ENCODE measurements at places on chromosomes 5 and 9.

- no peak for DNase-seq
Measured at GRCh38 chr9:94976077-94976476, 249.6 kb downstream of the AOPEP start.

DNA sequence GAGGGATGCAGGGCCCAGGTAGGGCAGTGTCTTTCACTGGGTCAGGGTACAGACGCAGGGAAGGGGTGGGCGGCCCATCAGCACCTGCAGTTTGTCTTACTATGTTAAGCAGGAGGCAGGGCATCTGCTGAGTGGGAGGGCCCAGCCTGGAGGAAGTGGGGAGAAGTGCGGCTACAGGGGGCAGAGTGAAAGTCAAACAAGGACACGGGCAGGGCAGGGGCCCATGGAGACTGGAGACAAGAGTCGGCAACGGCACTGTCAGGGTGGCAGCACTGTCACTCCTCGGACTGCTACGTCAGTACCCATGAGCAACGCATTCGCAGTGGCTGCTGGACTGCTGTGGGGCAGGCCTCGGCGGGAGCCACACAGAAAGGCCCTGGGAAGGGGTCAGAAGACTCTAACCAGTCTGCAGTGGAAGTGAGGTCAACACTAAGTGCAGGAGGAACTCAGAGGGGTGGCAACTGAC lies 19.7 kb downstream of the CAMSAP1 start:
- peak; percentile 57 for DNase-seq

DNA sequence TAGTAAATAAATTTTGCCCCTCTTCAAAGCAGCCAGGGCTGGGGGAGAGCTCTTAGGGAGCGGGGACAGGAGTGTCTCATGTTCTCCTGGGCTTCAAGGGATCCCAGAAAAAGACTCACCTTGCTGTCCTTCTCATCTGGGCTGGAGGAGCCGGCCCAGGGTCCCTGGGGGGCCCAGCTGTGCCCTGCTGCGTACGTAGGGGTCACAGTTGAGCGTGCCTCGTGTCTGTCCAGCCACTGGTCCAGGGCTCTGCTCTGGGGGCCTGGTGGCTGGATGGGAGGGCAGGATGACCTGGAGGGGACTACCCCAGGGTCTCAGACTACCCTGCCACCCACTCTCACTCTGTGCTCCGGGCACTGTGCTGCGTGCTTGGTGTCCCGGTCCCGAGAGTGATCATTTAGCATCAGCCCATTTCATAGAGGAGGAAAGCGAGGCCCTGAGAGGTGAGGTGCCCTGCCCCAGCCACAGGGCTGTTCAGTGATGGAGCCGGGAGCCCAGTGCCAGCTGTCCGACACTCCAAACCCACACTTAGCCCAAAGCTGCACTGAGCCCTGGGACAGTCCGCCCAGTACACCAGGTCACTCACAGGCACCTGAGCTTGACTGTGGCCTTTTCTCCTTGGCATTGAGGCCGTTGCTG lies 26.2 kb upstream of the TDRD7 start:
- no peak for DNase-seq

DNA sequence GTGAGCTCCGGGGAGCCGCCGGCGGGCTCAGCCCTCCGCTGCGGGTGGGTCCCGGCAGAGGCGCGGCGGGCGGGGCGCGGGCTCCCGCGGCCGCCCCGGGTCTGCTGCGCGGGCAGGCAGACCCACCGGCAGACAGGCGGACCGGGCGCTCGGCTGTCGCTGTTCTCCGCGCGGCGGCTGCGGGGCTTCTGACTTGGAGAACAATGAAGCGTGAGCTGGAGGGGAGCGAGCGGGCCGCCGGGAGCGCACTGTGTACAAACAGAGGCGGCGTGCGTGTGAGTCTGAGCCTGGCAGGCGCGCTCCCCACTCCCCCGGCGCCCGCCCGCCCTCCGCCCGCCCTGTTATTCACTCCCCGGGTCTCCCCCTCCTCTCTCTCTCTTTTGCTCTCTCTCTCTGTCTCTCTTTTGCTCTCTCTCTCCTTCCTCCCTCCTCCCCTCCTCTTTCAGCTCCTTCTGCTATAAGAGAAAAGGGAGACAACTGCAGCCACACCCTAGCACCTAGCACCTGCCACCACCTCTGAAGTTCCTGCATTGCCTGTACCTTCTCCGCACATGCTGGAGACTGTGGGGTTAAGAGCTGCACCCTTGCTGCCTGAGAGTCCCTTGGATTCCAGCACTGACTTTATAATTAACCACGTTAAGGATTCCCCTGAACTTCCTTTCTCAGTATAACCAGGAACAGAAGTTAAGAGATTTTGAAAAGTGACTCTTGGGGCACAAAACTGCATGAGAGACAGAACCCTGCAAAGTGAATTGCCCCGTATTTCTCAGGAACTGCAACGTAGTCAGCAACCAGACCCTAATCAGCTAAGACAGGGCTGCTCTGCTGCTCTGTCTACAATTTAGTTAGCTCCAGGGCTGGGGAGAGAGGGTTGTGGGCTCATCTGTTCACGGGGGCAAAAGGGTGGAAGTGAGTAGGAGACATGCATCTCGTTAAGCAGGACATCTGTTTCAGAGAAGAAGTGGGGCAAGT lies at the start of gene EDIL3:
EDIL3 (minus strand) TSS at position 277 of the 972 bp plus-strand sequence. CDS start 506 bp downstream, outside the sequence.
- no peak for DNase-seq

DNA sequence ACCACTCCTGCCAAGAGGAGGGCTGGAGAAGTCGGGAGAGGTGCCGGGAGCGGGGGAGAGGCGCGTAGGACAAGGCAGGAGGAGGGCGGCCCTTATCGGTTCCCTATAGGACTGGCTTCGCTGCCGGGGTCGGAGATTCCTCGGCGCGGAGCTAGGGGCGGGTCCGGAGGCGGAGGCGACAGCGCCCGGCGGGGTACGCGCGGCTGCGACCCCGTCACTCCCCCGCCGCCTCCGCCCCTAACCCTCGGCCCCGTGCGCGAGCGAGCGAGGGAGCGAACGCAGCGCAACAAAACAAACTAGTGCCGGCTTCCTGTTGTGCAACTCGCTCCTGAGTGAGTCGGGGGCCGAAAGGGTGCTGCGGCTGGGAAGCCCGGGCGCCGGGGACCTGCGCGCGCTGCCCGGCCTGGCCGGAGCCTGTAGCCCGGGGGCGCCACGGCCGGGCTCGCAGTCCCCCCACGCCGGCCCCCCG lies 2.0 kb downstream of the GLIS3 start:
- DNase-seq, result peak; percentile 44

DNA sequence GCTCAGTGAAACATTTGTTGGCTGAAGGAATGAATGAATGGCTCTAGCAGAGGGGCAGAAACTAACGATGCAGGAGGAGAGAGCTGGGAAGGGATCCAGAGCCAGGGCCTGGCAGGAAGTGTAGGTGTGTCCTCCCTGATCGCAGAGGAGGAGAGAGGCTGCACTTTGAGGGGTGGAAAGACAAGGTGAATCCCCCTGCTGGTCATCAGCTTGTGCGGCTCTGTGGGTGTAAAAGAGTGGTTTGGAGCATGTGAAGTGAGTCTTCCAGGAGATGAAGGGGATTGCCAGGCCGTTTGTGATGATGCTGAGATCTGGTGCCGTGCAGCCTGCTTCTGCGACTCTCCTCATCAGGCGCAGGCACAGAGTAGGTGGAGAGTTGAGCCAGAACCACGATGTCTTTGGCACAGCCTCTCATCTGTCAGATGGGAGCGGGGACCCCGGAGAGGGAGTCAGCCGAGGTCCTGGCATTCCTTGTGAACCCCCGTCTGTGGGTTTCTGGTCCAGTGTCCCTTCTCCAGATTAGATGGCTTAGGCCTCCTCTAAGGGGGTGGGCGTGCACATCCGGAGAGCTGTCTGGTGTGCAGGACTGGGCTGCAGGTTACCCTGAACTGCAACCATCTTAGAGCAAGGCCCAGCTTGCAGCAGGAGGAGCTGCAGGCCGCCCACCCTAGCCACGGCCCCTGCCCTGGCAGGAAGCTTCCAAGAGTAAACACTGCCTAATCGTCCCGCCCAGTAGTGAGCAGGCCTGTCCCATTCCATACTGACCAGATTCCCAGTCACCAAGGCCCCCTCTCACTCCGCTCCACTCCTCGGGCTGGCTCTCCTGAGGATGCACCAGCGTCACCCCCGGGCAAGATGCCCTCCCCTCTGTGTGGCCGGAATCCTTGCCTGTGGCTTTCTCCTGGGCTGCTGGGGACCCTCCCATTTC lies at the start of gene ADAMTS13:
ADAMTS13 (plus strand) TSS at position 753 of the 928 bp plus-strand sequence; CDS start at position 830, 77 bp downstream.
- no peak for DNase-seq

DNA sequence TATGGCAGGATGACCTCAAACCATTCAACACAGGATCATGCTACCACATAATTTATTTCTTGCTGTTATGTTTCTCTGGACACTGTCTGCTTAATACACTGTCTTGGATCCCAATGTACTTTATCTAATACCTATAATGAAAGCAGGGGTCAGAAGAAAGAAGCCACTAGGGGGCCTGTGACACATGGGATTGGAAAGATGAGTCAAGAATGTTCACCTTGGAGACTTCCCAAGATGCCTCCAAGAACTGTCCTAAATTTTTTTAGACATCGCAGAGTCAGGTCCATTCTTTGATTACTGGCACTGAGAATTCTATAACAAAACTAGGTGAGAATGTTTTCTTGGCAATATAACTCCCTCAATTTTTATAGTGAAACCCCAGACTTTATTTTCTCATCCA lies 305.8 kb upstream of the SMARCA2 start:
- DNase-seq, result no peak

- DNase-seq, result no peak
Measured at GRCh38 chr5:126015235-126016181, 407.7 kb upstream of the GRAMD2B start.

- peak; percentile 46 for DNase-seq
Measured at GRCh38 chr5:139698490-139699146, 50.5 kb downstream of the CXXC5 start.

GRCh38 chr5:170218726-170219125 lies 14.1 kb upstream of the C5orf58 start:
- no peak for DNase-seq

- DNase-seq, result no peak
Measured at GRCh38 chr9:88378317-88378716, 9.9 kb upstream of the SPIN1 start.

DNA sequence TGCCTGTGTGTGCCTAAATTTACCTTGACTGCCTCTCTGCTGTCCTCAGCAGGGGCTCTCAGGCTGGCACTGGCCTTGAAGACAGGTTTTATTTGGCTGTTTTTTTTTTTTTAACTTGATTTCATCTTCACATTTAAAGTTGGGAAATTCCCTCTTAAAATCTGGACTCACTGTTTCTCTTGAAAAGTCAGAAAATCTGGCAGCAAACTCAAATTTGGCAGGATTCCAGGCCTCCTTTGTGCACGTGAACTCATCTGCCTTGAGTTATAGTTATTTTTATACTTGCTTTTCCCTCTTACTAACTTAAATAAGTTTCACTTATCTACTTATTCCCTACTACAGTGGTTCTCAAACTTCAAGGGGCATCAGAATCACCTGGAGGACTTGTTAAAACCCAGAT lies 118.4 kb upstream of the MAP3K1 start:
- DNase-seq, result no peak

- no peak for DNase-seq
Measured at GRCh38 chr9:117963493-117964090, 259.4 kb downstream of the TLR4 start.

DNA sequence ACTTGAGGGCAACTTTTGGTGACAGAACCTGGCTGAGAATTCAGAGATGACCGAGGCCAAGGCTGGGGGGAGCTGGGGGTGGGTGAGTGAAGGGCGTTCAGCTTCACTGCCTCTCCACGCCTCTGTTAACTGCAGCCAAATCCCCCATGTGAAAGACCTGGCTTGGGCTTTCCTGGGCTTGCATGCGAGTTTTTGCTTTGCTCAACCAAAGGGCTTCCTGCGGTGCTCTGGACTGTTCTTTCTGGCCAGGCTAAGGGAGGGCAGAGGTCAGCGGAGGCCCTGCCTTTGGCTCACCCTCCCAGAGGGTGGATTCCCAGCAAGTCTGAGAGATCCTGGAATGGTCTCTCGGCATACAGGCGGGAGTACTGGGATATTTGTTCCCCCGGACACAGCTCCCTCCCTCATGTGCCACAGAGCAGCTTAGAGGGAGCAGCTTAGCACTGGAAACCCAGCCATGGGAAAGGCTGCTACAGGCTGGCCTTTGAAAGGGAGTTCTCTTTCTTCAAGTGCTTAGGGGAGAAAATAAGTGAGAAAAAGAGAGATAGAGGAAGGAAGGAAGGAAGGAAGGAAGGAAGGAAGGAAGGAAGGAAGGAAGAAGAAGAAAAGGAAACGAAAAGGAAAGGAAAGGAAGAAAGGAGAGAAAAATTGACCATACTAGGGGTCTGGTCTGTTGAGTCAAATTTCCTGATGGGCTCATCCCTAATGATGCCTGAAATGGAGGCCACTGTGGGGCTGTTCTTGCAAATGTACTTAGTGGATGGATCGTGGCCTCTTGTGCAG lies 158.8 kb downstream of the FGF18 start:
- DNase-seq, result no peak

DNA sequence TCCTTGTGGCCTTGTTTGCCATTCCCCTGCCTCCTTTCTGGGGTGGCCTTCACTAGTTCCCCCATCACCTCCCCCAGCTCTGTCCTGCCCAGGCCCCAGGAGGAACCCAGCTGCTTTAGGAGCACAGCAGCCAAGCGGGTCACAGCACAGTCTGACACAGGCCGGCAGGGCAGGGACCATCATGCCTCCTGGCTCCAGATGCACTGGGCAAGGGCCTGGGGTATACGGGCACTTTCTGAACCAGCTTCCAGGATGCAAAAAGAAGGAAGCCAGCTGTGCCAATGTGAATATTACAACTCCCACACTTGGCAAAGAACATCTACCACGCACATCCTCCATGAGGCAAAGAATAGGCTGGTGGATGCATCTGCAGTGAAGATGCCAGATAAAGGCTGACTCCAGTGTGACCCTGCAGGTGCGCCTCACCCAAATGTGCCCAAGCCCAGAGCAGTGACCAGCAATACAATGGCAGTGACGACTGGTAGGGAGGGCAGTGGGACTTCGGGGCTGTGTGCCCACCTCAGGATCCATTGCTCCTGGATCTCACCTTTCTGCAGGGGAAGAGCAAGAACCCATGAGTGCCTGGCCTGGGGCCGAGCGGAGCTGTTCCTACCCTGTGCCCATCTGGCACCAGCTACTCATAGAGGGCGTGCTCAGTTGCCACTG lies 6.3 kb upstream of the IL3 start:
- DNase-seq, result no peak

DNA sequence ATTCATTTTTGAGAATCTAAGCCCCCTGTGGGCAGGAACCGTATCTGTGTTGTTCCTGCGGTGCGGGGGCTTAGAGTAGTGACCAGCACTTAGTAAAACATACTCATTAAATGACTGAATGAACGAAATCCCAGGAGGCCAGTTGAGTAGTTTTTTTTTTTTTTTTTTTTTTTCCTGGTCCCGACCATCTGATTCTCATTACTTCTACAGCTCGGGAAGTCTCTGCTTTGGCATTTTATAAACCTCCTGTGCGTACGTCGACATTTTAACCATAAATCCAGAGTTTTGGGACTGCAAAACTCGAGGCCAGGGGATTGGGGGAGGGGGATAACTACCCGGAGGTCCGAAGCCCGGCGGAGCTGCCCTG lies 31.5 kb upstream of the SPRY4 start:
- no peak for DNase-seq

- DNase-seq, result no peak
Measured at GRCh38 chr9:13165236-13165945, 114.1 kb downstream of the MPDZ start.

DNA sequence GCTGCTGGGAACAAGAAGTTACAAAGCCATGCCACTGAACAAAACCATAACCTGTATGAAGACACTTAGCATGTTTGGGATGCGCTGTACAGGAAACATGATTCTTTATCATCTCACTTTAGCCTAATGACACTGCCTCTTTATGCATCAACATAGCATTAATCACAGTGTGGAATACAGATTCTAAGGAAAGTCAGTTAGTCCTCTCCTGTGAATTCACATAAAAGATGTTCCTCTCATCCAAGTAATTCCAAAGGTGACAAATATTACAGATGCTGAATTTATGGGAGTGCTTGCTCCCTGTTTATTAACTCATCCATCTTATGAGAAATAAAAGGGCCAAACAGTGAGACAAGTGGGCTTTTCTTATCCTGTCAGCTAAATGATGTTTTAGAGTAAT lies 1677.7 kb downstream of the EFNA5 start:
- no peak for DNase-seq
